ENCODE measurements at places on chromosomes 7 and 10.
A peak's percentile ranks its signal among the peaks of the same experiment; 100 is the strongest.

DNA sequence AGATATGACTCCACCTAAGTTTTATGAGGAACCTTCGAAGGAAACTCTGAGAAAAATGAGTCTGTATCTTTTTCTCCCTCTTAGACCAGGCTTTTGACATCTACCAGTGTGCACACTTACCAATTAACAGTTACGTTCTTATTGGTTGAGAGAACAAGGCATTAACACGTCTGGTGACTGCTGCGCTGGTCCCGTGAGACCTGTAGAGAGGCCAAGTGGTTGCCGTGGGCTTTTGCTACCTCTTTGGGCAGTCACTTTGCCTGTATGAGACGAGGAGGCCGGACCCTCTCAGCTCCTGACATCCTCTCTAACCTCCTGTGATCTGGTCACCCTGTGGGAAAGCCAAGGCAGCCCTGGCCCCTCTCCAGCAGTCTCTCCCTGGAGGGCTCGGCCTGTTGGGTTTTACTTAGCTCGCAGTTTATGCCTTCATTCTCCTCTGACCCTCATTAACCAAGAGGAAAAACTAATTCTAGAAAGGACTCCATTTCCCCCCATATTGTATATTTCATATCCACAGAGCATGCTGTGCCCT, 513.9 kb upstream of the GALNT17 start:
- no peak for DNase-seq

DNA sequence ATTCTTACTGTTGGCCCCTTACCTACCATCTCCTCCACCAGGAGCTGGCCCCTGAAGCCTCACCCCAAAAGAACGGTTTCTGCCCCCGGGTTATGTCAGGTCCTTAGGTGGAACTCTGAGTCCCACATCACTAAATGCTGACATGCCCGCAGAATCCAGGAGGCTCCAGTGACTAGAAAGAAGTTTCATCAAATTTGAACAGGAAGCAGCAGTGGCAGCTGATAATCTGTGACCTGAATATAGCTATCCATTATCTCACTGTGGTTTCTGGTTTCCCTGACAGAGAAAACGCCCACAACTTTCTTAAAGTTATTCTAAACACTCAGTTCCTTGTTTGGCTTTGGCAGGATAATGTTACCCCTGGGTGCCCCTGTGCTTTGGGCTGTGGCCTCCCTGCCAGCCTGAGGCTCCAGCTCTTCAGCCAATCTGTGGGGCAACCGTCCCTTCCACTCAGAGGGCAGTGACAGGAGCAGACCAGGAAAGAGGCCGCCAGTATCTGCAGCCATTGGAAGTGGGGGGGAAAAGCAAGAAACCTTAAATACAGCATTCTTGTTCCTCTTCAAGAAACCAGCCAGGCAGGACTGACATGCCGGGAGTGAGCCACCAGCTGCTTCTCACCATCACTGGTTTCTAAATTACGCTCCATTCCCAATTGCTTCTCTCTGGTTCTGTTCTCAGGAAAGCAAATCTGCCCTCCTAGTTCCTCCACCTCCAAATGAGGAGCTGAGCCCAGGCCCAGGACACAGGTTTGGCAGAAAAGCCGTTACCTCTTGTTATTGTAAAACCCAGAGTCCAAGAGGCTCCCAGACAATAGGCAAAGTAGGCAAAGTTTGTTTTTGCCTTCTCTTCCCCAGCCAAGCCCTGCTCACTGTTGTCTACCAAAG, 41.2 kb upstream of the VCL start:
- DNase-seq: peak; percentile 2

DNA sequence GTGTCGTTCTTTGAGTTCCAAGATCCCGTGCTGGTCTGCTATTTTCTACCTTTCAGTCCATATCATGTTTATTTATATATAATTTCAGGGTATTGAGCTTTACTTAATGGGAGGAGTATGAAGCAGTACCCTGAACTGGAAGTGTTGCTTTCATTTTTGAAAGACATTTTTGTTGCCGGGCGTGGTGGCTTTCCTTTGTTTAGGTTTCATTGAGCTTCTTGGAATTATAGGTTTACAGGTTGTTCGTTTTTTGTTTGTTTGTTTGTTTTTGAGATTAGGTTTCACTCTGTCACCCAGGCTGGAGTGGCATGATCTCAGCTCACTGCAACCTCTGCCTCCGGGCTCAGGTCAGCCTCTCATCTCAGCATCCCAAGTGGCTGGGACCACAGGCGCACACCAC, 7.4 kb downstream of the ZNF487 start:
- DNase-seq: no peak

DNA sequence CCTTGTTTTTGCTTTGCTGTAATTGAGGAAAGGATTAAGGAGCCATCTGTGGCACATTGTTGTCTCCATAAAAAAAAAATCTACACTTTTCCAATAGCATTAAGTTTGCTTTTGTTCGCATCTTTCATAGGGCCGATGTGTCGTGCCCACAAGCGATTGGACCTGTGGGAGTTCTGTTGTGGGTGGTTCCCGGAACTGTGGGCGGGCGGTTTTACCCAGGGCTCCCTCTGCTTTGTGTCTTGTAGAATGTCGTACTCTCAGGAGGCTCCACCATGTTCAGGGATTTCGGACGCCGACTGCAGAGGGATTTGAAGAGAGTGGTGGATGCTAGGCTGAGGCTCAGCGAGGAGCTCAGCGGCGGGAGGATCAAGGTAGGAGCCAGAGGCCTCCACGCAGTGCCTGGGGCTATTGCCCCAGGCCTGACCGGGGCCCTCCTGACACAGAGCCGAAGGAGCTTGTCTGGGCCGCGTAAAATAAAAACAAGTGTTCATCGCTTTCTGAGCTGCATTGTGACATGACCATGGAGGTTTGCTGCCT, 92.4 kb downstream of the ACTR3B start:
- no peak for DNase-seq

DNA sequence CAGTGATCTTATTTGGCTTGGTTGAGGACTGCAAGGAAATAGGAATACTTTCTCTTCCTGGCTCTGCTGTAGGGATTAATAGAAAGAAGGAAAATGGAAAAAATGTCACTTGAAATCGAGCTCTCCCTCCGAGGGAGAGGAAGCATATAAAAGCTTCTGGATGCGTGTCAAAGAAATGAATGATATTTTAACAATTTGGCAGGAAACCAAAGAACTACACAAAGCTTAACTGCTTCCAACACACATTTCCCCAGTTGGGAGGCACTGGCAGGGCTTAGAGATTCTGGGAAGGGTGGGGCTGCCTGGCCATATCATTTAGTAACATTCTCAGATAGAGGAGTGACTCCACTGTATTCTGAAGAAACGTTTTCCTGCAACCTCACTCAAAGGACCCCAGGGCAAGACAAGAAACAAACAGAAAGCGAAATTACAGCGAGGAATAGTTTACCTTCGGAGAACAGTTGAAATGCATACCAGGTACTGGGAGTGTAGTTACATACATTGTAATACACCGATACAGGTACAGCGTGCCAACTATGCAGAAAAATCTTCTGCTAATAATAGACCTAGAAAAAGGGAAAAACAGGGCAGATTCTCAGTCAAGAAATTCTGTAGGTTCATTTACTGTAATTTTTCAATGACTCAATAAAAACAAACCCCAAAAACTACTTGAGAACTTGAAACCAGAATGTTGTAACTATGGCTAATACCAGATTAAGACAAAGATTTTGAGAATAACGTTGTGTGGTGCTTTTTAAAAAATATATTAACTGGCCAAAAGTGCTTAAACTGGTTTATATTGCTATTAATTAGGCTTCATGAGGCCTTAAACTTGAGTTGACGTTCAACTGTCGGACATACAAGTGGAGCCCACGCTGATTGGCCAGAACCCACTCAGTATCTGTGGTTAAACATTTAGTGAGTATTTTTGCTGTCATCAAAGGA, 75.7 kb upstream of the ASAH2 start:
- no peak for DNase-seq

GRCh38 chr10:30803892-30804322, 174.4 kb upstream of the LYZL2 start:
- DNase-seq: no peak

DNA sequence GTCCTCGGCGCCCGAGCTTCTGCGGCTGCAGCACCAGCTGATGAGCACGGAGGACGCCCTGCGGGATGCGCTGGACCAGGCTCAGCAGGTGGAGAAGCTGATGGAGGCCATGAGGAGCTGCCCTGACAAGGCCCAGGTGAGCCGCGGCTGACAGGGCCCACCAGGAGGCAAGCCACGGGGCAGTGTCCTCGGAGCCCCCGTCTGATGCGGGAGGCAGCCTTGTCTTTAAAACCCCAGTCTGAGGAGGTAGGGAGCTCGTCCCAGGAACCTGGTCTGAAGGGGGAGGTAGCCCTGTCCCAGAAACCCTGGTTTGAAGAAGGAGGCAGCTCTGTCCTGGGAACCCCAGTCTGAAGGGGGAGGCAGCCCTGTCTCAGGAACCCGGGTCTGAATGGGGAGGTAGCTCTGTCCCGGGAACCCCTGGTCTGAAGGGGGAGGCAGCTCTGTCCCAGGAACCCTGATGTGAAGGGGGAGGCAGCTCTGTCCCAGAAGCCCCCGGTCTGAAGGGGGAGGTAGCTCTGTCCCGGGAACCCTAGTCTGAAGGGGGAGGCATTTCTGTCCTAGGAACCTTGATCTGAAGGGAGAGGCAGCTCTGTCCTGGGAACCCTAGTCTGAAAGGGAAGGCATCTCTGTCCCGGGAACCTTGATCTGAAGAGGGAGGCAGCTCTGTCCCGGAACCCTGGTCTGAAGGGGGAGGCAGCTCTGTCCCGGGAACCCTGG, 53.1 kb upstream of the GTF2IRD1 start:
- no peak for DNase-seq

DNA sequence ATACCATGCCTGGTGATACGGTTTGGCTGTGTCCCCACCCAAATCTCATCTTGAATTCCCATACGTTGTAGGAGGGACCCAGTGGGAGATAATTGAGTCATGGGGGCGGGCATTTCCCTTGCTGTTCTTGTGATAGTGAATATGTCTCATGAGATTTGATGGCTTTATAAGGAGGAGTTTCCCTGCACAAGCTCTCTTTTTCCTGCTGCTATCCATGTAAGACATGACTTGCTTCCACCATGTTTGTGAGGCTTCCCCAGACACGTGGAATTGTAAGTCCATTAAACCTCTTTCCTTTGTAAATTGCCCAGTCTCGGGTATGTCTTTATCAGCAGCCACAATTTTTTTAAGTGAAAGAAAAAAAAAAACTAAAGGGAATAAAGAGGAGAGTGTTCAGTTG, 152.5 kb downstream of the ARHGAP12 start:
- DNase-seq: no peak

DNA sequence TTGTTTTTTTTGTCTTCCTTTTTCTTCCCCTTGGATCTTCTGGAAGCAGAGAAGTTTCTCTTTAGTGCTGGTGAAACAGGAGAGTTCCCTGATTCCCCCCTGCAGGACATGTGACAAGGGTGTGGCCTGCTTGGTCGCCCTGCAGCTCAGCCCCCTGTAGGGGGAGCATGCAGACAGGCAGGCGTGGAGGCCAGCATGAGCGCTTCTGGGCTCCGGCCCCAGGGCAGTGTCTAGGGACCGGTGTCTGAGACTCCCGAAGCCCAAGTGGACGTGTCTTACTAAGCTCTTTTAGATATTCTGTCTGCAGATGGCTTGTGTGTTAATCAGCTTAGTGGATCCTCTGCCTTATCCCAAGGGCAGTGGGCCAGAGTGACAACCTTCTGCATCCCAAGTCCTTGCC, 26.1 kb downstream of the PRSS58 start:
- no peak for DNase-seq

- no peak for DNase-seq
Observed at GRCh38 chr7:45150199-45150598, 7.4 kb upstream of the RAMP3 start.

DNA sequence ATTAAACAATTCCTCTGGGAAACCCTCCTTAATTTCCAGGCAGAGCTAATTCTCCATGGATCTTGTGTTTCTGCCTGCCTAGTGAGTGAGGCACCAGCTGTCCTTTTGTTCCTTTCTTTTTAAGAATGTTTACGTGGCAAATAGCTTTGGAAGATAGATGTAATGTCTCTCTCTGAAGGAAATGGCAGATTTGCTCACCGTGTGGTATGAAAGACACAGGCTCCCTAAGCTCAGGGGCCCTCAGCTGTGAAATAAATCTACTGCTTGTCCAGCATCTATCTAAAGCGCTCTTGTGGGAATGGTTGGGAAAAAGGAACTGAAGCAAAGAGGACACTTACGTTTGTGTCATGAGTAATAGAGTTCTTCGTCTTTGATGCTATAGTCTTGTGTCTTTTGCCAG, 64.6 kb downstream of the FAS start:
- no peak for DNase-seq

DNA sequence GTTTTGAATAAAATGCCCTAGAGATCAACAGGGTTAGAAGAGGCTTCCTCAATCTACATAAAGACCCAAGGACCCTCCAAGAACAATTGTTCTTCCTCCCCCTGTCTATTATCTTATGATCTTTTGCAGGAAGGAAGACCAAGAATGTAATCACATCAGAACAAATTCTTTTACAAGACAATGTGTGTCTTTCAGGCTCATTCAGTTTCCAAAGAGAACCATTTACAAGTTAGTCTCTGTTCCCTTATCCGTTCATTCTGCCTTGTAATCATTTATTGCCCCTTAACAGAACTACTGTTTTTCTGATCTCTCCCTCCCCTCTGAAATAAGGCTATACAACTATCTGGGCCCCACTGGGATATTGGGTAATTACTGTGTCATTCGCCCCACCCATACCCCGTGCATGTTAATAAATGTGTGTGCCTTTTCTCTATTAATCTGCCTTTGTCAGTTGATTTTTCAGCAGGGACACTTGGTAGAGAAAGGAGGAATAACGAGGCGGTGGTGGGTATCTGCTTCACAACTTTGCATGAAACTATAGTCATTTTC, 5.7 kb upstream of the MKRN1 start:
- DNase-seq: no peak

DNA sequence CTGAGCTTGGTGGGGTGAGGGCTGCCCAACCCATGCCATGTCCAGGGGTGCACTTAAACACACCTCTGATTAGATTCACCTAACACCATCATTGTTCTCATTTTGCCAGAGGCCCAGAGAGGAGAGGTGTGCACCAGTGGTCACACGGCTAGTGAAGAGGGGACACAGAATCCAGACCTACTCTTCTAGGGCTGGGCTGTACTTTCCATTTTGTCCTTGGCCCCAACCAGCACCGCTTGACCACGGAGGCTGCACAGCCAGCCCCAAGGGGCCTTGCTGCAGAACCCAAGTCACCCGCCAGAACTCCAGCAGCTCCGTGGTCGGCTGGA, 246 bp upstream of the WDFY4 start:
- DNase-seq: no peak

- no peak for DNase-seq
Observed at GRCh38 chr7:157475601-157476000, 138.8 kb downstream of the DNAJB6 start.

- no peak for DNase-seq
Observed at GRCh38 chr7:88757371-88757770, 2.1 kb upstream of the ZNF804B start.
